ENCODE measurements at places on chromosomes 7 and 10.

- no peak for DNase-seq
Observed at GRCh38 chr10:101027106-101027720, 3.7 kb downstream of the PDZD7 start.

- DNase-seq: peak; percentile 52
Observed at GRCh38 chr7:87218796-87219544, 562 bp downstream of the TMEM243 start.

- peak; percentile 49 for DNase-seq
Observed at GRCh38 chr10:17644485-17644943, 563 bp downstream of the STAM start.

- DNase-seq: no peak
Observed at GRCh38 chr10:113007821-113008220, 57.8 kb downstream of the TCF7L2 start.

DNA sequence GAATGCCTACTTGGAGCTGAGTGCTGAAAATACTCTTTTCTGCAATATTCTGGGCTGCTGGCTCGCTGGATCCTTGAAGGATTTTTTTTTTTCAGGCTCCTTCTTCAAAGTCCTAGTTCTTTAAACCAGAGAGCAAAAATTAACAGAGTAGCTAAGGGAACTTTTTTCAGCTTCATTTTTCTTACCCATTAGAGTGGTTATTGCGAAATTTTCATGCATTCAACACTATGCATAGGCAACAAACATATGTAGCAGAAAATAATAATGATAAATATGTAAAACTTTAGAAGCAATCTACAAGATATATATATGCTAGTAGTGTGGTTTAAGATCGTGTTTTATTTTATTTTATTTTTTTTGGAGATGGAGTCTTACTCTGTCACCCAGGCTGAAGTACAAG is 264.6 kb downstream of the SFMBT2 start:
- no peak for DNase-seq

- DNase-seq: no peak
Observed at GRCh38 chr10:121240556-121240955, 357.7 kb downstream of the FGFR2 start.

DNA sequence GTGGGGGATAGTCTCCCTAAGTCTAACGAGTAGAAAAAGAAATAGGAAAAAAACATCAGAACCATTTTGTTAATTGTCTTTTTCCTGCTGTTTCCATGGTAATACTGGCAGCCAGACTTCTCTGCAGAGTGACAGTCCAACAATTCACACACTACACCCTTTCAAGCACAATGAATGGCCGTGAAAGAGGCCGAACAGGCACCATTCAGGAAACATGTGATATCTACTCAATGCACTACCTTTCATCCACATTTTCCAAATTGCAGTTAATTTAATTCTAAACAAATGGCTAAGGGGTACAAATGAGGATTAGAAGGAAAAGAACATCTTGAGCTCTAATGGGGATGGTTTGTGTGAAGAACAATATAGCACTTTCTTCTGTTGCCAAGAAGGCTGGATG is 358.5 kb upstream of the ANKRD30A start:
- DNase-seq: no peak
